ENCODE measurements at places on chromosomes 13 and 19. TPM values are rescaled to one million over a fixed set of nuclear protein-coding genes. Genes with fewer than 3 reads are reported as not detected.

The ZNF382 gene
- total RNA-seq, result 7.3 TPM

The ATP8A2 gene
- total RNA-seq, result under 0.01 TPM

The MADCAM1 gene
- not detected for total RNA-seq

The SRRM5 gene
- total RNA-seq, result not detected

Measured in smooth muscle cell of the coronary artery (primary cell).